ENCODE measurements at places on chromosomes 11 and 22.

GRCh38 chr11:41283191-41283930 is 176.1 kb downstream of the LRRC4C start:
- DNase-seq, result no peak

DNA sequence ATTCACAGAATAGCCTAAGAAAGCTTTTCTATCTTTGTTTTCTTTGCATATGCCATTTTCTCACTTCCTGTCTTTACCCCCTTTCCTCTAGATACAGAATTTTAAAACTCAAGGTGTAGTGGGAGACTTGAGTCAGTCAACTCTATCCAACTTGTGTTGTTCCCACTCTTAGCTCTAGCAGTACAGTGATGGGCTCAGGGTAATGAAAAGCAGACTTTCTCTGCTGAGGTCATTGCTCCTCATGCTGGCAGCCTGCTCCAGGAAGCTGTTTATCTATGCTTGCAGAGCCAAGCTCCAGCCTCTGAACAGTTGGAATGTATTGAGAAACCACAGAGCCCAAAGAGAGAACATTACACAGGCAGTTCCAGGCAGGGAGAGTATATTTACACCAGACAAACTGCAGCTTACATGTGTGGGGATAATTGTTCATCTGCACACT is 68.1 kb downstream of the CSTPP1 start:
- no peak for DNase-seq

DNA sequence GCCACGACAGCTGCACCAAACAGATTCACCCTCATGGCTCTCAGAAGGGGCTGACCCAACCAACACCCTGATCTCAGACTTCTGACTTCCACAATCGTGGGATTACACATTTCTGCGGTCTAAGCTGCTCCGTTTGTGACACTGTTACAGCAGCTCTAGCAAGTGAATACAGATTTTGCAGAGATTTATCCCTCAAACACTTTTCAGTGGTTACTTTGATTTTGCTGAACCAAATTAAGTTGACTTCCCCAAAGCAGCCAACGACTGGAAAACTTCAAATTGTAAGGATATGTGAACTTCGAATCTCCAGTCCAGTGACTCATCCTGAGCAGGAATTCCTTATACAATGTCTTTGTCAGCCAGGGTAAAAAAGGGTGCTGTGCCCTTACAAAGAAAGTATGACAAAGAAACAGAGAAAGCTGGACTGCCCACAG is 14.8 kb upstream of the INCENP start:
- no peak for DNase-seq

GRCh38 chr11:99069856-99070444 is 49.2 kb downstream of the CNTN5 start:
- no peak for DNase-seq

All from activated CD8-positive, alpha-beta memory T cell treated with anti-CD3 and anti-CD28 coated beads, Interleukin-2, amount 50 U/mL, for 4 hours (primary cell).